ENCODE measurements at places on chromosomes 1 and 21. TPM values are rescaled to one million over a fixed set of nuclear protein-coding genes. Genes with fewer than 3 reads are reported as not detected.

BROX gene
- 35.1 TPM for total RNA-seq

MSH4 gene
- not detected for total RNA-seq

MTARC1 gene
- 5.1 TPM for total RNA-seq

FCGR3A gene
- not detected for total RNA-seq

PIGK gene
- total RNA-seq = 18.0 TPM

ASTN1 gene
- total RNA-seq = not detected

ZFP69 gene
- total RNA-seq = 3.0 TPM

ZNF593OS gene
- not detected for total RNA-seq

Measured in airway epithelial cell (primary cell).